Amygdala (tissue), 56 donors: ENCODE measurements at places on chromosomes 5 and 9.

GRCh38 chr9:98356326-98356725 is 100.9 kb upstream of the TBC1D2 start:
- no peak for DNase-seq

- no peak for DNase-seq
Observed at GRCh38 chr5:115297031-115297430, 577 bp upstream of the CCDC112 start.

- DNase-seq, result no peak
Observed at GRCh38 chr5:135662683-135663082, 83.9 kb upstream of the CXCL14 start.

- no peak for DNase-seq
Observed at GRCh38 chr5:149364719-149365118, 6.9 kb downstream of the PCYOX1L start.
